ENCODE measurements at places on chromosomes 2 and 18.

GRCh38 chr2:30216157-30216556 is 15.2 kb upstream of the LBH start:
- peak; percentile 32 for DNase-seq

DNA sequence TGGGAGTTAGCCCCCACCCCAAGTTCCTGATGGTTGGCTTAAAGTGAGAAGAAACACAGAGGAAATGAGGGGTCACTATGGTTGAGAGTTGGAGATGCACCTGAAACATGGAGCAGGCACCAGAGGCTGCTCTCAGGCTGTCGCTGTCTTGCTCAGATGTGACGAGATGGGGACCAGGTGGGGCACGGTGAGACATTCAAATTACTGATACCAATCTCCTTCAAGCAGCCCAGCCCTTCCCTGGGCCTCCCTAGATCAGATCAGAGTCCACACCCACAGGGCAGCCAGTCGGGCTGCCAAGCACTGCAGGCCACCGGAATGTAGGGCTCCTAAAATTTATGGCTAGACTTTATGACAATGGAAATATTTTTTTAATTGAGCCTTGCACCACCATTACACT is 176.6 kb downstream of the CELF4 start:
- DNase-seq, result no peak

DNA sequence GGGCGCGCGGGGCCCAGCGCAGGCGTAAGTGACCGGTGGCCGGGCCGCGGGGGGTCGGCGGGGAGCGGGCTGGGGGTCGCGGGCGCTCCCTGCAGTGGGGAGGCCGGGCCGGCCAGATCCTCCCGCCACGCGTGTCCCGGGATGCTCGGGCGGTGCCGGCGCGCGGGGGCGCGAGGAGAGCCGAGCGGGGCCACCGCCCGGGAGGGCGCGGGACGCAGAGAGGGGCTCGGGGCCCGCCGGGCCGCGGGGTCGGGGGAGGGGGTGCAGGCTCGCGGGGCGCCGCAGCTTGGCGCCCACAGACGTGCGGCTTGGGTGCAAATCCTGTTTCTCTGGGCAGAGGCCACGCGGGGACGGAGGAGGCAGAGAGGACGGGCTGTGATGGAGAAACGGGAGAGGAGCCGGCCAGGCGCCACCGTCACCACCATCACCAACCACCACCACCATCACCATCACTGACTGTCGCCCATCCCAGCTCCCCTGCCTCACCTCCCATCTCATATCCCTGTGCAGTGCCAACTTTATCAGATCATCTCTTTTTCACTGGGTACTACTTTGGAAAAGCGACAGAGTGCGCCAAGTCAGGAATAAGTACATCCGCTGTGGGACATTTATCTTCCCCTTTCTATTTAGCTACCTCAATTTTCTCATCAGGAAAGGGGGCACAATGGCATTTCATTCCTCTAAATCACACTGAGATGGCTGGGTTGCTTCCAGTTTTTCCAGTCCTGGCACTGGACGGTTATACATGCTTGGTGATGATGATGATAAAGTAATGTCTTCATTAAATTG is 97.2 kb upstream of the GPR45 start:
- no peak for DNase-seq

DNA sequence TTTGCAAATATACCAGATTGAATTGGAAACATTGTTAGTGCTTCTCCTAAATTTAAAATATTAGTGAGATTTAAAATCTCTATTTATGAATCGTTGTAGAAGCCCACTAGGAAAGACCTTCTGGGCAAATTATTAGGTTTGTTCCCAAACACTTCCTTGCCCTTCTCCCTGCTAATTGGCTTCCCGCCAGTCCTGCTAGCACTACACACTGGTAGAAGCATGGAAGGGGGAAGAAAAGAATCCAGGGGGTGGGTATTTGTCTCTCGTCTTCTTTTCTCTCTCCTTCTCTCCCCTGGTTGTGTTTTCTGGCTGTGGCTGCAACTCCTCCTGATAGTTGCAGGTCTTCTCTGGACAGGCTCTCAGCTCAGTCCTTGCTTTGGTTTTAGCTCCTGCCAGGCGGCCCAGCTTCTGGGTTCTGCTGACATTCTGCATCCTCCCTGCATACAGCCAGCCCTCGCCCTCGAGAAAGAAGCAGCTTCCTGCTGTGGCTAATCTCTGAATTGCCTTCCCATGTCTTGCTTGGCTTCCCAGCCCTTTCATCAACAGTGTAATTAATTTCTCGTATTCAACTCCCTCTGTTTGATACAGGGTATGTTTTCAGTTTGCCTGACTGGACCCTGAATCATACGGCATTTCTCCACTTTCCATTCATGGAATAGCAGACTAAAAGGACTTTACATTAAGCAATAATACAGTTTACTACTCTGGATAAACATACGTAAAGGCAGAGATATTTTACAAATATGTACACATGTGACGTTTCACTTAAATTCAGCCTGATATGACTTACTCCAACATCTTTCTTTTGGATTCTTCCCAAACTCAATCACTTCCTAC is 6.9 kb upstream of the PARD3B start:
- DNase-seq, result peak; percentile 61

DNA sequence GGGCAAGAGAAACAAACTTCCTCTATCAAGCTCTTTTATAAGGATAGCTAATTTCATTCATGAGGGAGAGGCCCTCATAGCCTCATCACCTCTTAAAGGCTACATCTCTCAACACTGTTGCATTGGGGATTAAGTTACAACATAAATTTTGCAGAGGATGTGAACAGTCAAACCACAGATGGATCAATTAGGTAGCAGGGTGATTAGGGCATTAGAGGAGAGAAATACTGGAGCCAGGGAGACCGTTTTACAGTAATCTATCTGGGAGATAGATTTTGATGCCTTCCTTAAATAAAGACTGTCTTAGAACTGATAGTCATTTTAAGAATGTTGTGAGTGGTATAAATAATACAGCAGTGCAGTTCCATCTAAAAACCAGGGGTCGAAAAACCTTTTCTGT is 258.9 kb downstream of the DCC start:
- no peak for DNase-seq

DNA sequence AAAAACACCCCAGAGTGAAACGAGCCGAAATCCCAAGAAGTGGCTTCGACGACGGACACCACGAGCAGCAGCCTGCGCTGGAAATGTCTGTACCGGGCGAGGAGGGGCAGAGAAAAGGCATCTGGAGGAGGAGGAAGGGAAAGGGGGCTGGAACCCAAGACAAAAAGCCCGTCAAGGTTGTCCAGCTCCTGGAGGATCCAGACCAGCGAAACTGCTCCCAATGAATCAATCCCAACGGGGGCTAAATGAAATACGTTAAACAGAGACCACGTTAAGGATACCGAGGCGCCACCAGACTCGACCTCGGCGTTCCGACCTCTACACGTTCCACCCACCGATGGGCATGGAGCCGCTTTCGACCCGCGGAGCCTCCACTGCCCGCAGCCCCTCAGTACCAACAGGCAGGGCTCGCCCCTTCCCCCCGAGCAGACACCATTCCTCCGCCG is 400 bp downstream of the CCDC88A start:
- DNase-seq, result peak; percentile 44

- no peak for DNase-seq
These were observed 23.4 kb upstream of the FAM110C start for GRCh38 chr2:69366-70344.

- DNase-seq, result no peak
These were observed 132.2 kb downstream of the SMAD7 start for GRCh38 chr18:48818329-48819254.

GRCh38 chr18:62287781-62288664 is 37.1 kb upstream of the TNFRSF11A start:
- no peak for DNase-seq

GRCh38 chr18:74914052-74914591 is 294.8 kb downstream of the PTGR3 start:
- no peak for DNase-seq

DNA sequence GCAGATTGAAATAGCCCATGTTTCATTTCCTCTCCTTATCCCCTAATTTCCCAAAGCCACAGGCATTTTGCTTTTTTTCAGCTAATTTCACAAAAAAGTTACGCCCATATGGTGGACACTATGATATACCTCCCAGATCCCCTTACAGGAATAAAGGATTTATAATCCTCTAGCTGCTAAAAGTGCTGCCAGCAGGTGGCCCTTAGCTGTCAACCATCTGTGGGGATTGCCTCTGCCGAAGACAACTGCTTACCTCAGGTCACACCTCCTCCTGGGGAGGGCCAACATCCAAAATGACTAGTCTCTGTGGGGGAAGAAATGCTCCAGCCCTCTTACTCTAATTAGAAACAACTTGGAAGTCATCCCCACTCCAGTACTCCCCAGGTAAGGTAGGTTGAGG is 61.0 kb upstream of the EPB41L3 start:
- no peak for DNase-seq

GRCh38 chr2:69694894-69695849 is 46.8 kb upstream of the ANXA4 start:
- peak; percentile 65 for DNase-seq

DNA sequence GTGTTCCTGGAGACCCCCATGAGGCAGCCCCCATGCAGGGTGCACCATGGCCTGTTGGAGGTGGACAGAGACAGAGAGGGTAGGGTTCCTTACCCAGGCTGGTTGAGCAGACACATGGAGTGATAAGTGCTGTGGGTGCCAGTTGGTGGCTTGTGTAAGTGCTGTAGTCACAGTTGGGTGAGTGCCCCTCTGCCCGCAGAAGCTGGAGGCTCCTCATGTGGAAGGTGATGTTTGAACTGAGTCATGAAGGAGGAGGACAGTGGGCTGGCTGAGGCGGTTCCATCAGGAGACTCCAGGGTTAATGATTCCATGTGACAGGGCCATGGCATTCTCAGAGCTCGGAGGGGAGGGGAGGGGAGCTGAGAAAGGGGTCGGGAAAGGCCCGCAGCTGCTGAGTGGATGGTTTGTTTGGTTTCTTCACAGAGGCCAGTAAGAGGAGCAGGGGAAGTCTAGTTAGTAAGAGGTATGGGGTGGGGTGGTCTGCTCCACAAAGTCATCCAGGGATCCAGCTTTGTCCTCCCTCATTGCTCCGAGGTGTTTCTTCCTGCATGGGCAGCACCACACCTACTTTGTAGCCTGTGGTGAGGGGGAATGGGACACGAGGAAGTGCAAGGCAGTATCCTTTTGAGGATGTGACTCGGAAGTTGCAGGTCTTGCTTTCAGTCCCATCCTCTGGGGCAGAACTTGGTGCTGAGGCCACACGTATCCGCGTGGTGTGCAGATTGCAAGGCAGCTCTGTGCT is 13.6 kb downstream of the IMPA2 start:
- no peak for DNase-seq

- DNase-seq, result peak; percentile 50
These were observed 643 bp downstream of the PLCL1 start for GRCh38 chr2:197804758-197805714.

GRCh38 chr2:161576421-161576820 is 47.8 kb upstream of the SLC4A10 start:
- DNase-seq, result no peak

- DNase-seq, result no peak
These were observed 8.3 kb downstream of the SULT6B1 start for GRCh38 chr2:37180006-37180639.

DNA sequence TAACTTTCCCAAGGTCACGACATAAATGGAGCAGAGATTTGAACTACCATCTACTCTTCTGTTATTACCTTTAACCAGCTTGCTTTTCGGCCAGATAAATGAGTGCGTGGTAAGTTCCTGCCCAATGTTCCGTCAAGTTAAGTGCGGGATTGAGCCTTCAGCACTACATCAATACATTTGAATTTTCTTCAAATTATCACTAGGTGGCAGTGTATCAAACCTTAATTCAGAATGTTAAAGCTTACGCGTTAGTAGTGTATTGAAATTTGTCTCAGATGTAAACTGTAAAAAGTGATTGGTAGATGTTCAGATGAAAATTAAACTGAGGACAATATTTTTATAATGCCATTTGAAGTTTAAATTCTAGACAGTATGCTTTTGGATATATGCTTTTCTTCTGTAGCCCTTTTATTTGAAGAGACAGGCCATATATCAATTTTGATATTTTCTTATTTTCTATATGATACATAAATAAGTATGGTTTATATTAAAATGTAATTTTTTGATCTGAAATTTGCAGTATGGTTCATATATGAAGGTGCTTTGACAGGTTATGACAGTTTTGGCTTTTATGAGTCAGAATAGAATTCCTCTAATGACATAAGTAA is 681.3 kb downstream of the ADCYAP1 start:
- peak; percentile 62 for DNase-seq

GRCh38 chr2:186365406-186365805 is 120.7 kb upstream of the ZC3H15 start:
- DNase-seq, result peak; percentile 16

- DNase-seq, result no peak
These were observed 46.2 kb downstream of the TFCP2L1 start for GRCh38 chr2:121238828-121239227.

DNA sequence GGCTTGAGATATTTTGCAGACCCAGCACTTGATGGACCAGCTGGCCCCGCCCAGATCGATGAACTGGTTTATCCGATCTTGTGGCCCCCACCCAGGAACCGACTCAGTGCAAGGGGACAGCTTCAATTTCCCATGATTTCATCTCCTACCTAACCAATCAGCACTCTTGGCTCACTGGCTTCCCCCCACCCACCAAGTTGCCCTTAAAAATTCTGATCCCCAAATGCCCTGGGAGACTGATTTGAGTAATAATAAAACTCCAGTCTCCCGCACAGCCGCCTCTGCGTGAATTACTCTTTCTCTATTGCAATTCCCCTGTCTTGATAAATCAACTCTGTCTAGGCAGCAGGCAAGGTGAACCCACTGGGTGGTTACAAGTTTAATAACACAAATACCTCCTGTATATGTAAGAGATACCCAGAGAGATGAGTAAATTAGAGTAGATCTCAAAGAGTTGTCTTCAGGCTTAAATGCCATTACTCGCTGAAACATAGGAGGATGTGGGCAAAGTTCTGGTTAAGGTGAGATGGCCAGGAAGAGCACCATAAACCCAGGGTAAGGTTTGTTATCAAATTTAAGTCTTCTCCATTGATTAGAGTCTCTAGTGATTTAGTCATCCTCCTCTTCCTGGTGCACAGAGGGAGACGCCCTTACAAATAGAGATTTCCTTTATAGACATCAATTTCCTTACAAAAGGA is 222.8 kb downstream of the ARL4C start:
- DNase-seq, result no peak

DNA sequence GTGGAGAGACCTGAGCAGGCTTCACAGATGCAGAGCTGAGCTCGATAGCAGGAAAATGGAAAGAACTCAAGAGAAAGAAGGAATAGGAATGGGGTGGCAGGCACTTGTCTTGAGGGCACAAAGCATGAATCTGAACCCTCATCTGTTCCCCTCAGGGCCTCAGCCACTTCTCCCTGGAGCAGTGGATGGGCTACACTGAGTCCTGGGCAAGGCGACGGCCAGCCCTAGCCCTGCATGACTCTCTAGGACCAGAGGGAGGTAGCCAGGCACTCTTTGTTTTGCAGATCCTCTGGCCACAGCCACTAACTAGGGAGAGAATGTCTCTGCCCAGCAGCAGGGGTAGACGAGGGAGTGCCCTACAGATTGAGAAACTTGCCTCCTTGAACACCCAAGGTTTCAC is 3.4 kb upstream of the TEX51 start:
- DNase-seq, result no peak

- no peak for DNase-seq
These were observed 3.5 kb downstream of the INHBB start for GRCh38 chr2:120349440-120349921.

GRCh38 chr2:238467792-238468191 is 41.1 kb downstream of the ASB1 start:
- peak; percentile 10 for DNase-seq

All from fibroblast of pulmonary artery (primary cell).